ENCODE measurements at places on chromosomes 16 and 17. TPM values are rescaled to one million over a fixed set of nuclear protein-coding genes. Genes with fewer than 3 reads are reported as not detected.

Gene PLA2G10
- total RNA-seq, result not detected

Gene CCL4
- total RNA-seq, result not detected

Gene PPL
- total RNA-seq, result 4.7 TPM

Gene WIPF2
- 4.7 TPM for total RNA-seq

Gene CHST4
- total RNA-seq, result not detected

Gene SMIM5
- total RNA-seq, result not detected

Gene MEIOC
- not detected for total RNA-seq

Gene BCKDK
- total RNA-seq, result 9.8 TPM

Gene PRR35
- total RNA-seq, result not detected

Gene CDH16
- not detected for total RNA-seq

Gene OR1F1
- not detected for total RNA-seq
